Psoas muscle (tissue), 8 donors: ENCODE measurements at places on chromosomes 7 and 10. TPM values are rescaled to one million over a fixed set of nuclear protein-coding genes. Genes with fewer than 3 reads are reported as not detected.
A peak's percentile ranks its signal among the peaks of the same experiment; 100 is the strongest.

Gene FFAR4
- not detected for total RNA-seq

Gene SFTPA1
- 0.54 TPM for total RNA-seq

DNA sequence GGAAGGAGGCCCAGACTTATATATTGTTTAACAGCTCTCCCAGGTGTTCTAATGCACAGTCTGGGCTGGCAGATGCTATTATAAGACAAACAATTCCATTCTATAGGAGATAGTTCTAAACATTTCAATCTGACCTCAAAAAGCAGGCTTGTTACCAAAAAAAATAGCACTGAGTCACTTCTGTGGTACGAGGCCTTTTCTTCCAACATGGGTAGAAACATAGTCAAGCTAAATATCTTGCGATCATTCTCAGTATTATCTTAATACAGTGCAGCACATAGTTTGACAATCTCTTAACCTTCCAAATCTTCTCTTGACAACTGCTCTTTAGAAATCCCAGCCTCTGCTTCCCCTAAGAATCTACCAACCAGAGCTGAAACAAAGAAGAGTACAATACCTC, 46.6 kb upstream of the MKX start:
- no peaks in the 10 kb centered on the region for H3K4me1 ChIP-seq
- peaks cover 3% of the 10 kb centered on the region for H3K27me3 ChIP-seq
- DNase-seq = no peak
- H3K4me3 ChIP-seq = no peak overlapping the region
- no peaks in the 10 kb centered on the region for H3K36me3 ChIP-seq

GRCh38 chr7:100400656-100401055, 27.4 kb downstream of the PILRA start:
- H3K27ac ChIP-seq = no peak overlapping the region
- no peak for DNase-seq
- no peaks in the 10 kb centered on the region for H3K36me3 ChIP-seq
- H3K4me3 ChIP-seq = no peak overlapping the region

GRCh38 chr7:134574322-134574721, 25.4 kb downstream of the AKR1B15 start:
- H3K27me3 ChIP-seq = no peaks in the 10 kb centered on the region
- no peaks in the 10 kb centered on the region for H3K36me3 ChIP-seq
- H3K4me1 ChIP-seq = peaks cover 3% of the 10 kb centered on the region
- H3K4me3 ChIP-seq = no peak overlapping the region

DNA sequence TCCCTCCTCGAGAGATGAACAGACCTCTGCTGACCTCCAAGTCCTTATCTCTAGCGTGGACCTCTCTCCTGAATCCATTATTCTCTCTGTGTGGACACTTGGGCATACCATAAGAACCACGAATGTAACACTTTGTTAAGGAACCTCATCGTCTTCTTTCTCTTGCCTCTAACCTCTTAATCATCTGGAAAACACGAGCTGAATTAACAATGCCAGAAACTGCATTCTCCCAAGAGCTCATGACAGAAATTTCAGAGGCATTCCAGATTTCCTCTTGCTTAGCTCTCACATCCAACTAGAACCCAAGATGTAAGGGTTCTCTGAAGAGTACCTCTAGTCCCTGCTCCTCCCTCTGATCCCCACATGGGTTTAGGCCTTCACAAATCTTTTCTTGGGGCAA, 101.5 kb downstream of the TRIL start:
- H3K36me3 ChIP-seq = no peaks in the 10 kb centered on the region
- H3K27me3 ChIP-seq = peaks cover 2% of the 10 kb centered on the region
- H3K27ac ChIP-seq = no peak overlapping the region
- H3K4me3 ChIP-seq = no peak overlapping the region

Gene LBX1
- total RNA-seq = 12.3 TPM

Gene FAM25C
- not detected for total RNA-seq

Gene HOXA6
- 3.7 TPM for total RNA-seq

GRCh38 chr10:6592080-6592479, 12.0 kb upstream of the PRKCQ start:
- no peak for DNase-seq
- H3K4me3 ChIP-seq = no peak overlapping the region
- H3K4me1 ChIP-seq = peaks cover 14% of the 10 kb centered on the region
- H3K27ac ChIP-seq = no peak overlapping the region
- no peaks in the 10 kb centered on the region for H3K27me3 ChIP-seq

- DNase-seq = no peak
- H3K4me3 ChIP-seq = no peak overlapping the region
These were observed 307.0 kb downstream of the PTPRN2 start for GRCh38 chr7:158280448-158281144.

DNA sequence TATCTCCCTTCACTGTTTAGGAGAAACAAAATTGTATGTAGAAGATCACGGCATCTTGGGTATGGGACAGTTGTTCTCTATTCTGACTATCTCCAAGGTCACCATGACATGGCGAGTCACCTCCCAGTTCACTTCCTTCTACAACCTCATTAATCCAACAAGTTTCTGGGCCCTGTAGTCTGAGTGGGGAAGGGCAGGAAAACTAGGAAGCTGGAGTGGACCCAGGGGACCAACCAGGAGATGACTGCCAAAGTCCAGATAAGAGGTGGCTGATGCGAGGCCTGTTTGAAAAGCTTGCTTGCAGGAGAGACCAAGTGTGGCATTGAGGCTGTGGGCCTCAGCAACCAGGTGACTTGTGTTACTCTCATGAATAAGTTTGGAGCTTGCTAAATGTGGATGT, 584.9 kb downstream of the TNS3 start:
- H3K4me1 ChIP-seq = no peaks in the 10 kb centered on the region
- H3K4me3 ChIP-seq = no peak overlapping the region
- no peaks in the 10 kb centered on the region for H3K27me3 ChIP-seq
- H3K36me3 ChIP-seq = no peaks in the 10 kb centered on the region
- H3K27ac ChIP-seq = no peak overlapping the region

GRCh38 chr10:75470901-75471300, 39.5 kb downstream of the LRMDA start:
- H3K4me3 ChIP-seq = no peak overlapping the region
- H3K27ac ChIP-seq = no peak overlapping the region
- H3K36me3 ChIP-seq = no peaks in the 10 kb centered on the region
- no peaks in the 10 kb centered on the region for H3K4me1 ChIP-seq
- no peaks in the 10 kb centered on the region for H3K27me3 ChIP-seq
- DNase-seq = no peak

DNA sequence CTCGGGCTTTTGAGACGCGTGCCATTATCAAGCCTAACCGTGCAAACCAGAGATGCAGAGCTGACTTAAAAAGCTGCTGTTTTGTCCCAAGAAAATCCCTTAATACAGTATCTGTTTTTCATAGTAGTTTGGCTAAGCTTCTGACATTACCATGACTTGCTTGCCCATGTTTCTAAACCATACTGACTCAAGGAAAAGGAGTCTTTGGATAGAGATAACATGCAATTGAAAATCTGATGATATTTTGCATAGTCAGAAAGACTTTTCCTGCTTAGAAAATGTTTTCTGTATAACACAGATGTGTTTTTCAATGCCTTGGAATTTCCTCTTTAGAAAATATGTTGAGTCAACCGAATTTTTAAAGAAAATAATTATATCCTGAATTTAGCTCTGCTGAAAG, 21.5 kb upstream of the AKR1E2 start:
- no peaks in the 10 kb centered on the region for H3K4me1 ChIP-seq
- H3K36me3 ChIP-seq = no peaks in the 10 kb centered on the region
- no peaks in the 10 kb centered on the region for H3K27me3 ChIP-seq
- no peak overlapping the region for H3K27ac ChIP-seq
- H3K4me3 ChIP-seq = no peak overlapping the region

DNA sequence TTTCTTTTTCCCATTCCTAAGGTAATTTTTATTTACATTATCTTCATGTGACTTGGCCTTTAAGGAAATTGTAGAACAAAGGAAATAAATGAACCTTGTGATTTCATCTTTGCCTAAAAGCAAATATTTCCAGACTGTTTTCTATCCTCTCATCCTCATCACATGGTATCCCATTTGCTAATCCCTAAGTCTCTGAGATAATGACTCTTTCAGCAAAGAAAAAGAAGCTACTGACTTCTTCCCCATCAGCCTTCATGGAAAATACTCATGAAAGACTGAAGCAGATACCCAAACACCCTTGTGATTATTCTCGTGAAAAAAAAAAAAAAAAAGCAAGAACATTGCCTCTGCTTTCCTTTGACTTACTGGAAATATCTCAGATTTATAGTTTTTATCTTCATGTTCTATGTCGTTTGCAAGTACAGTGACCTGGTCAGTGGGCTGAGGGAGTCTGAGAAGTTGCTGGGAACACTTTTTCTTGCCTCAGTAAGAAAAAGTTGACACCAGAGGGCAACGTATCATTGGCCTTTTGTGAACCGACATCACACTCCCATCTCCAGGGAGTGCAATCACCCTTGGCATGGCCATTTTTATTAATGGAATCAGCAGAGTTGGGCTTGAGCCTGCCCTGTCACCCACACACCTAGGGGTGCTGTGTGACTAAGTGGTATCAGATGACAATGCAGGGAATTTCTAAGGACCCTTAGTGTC, 246.0 kb upstream of the KMT2E start:
- H3K27me3 ChIP-seq = no peaks in the 10 kb centered on the region
- DNase-seq = no peak
- no peak overlapping the region for H3K4me3 ChIP-seq
- H3K36me3 ChIP-seq = no peaks in the 10 kb centered on the region

Gene OR2A7
- 0.34 TPM for total RNA-seq

DNA sequence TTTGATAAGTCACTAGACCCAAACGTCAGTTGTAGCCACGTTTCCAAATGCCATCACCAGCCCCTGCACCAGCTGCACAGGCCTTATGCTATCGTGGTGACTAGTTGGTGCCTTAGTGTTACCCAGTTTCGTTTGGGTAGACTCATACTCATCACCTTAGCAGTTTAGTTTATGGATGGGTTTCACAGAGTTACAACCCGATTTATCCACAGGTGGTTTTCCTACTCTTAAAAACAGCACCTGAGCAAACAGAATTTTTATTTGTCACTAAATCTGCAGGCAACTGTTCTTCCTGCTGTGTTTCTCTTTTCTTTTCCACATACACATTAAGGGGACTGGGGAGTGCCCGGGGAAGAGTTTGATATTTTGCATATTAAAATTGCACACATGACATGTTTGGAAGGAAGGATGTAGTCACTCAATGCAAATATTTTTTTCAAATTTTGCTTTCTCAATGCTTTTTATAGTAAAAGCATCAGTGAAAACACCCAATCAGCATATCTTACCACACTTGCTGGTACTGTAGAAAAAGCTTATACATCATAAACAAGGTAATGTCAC, 41.6 kb downstream of the PDSS1 start:
- no peak overlapping the region for H3K4me3 ChIP-seq
- DNase-seq = no peak
- no peak overlapping the region for H3K27ac ChIP-seq
- H3K27me3 ChIP-seq = no peaks in the 10 kb centered on the region

Gene ACSM6
- not detected for total RNA-seq

DNA sequence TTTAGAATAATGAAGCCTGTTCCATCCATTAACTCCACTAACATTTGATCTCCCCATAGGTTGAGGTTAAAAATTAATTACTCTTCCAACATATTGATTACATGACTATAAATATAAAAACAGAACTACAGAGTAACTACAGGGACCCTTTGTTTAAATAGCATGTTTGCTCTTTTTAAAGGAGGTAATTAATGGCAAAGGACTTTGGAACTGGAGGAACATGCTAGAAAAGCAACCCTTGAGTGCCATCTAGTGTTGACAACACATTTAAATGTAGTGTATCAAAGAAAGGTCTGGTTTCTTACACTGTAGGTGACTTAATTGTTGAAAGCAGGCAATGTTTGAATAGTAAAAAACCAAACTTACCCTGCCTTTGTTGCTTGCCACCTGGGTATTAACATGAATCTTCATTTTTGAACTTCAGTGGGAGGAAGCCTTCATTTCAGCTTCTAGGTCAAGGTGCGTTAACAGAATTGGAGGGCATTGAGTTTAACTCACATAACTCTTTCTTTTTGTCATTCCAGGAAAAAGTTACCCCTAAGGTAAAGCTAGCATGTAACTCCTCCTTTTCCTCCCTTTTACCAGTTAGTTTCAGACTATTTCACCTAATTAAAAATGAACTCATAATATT, 52.6 kb upstream of the CAPZA2 start:
- no peak for DNase-seq
- no peaks in the 10 kb centered on the region for H3K27me3 ChIP-seq
- peak overlapping the region; percentile 33 for H3K4me3 ChIP-seq
- peak overlapping the region; percentile 79 for H3K27ac ChIP-seq
- peaks cover 25% of the 10 kb centered on the region for H3K4me1 ChIP-seq
